ENCODE measurements at places on chromosomes 1 and 21.

GRCh38 chr1:118615066-118615465 lies 373.1 kb downstream of the TBX15 start:
- DNase-seq, result no peak

GRCh38 chr1:209775678-209776077 lies 8.7 kb downstream of the C1orf74 start:
- DNase-seq, result no peak

GRCh38 chr21:25859235-25859929 lies 124.6 kb downstream of the GABPA start:
- DNase-seq, result no peak

GRCh38 chr1:225253173-225253572 lies 174.7 kb downstream of the LBR start:
- no peak for DNase-seq

- DNase-seq, result no peak
Measured at GRCh38 chr1:172956871-172957270, 93.9 kb downstream of the TNFSF18 start.

DNA sequence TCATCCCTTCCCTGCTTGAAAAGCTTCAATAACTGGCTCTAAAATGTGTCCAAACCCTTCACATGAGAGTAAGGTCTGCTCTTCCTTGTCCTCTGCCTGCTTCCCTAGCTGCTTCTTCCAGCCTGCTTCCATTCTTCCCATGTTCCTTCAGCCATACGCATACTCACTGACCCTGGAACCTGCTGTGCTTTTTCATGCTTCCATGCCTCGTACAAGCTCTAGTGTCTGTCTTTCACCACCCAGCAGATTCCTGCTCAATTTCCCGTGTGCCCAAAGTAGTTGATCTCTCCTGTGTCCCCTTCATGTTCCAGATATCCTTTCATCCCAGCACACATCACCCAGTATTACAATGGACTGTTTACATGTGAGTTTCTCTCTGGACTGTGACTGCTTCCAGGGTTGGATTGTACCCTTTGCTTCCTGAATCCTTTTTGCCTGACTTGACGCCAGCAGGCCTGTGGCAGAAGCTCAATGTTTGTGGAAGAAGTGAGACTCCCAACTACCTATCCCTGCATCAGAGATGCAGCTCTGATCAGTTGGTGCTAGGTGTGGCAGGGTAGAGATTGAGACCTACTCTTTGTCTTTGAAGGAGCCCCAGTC lies 35.9 kb upstream of the RNF19B start:
- no peak for DNase-seq

- DNase-seq, result no peak
Measured at GRCh38 chr1:113874012-113874879, 2.7 kb upstream of the PTPN22 start.

- DNase-seq, result no peak
Measured at GRCh38 chr1:143699731-143700130, 272.1 kb downstream of the FAM72C start.

GRCh38 chr1:20430355-20431175 lies 55.4 kb downstream of the CAMK2N1 start:
- DNase-seq, result peak; percentile 37

DNA sequence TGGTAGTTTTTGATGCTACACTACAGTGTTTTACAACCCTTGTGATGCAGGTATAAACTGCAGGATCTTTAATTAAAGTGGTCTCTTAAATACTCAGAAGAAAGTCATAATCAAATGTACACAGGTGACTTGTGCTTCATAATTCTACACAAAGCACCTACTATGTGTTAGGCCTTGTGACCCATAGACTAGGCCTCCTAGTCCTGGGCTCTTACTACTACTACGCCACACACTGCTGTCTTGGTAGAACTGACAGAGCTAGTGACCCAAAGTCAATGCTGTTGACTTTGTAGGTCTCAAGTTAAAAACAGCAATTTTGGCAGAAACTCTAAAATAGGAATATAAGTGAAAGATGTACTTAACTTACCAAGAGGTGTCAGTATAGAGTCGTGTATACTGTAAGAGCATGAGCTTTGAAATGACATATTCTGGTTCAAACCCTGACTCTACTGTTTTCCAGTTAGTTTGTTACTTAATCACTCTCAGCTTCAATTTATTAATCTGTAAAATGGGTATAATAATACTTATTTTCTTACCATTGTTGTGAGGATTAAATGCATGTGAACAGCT lies 48.6 kb upstream of the LMO4 start:
- no peak for DNase-seq

All from NCI-H1694 (cell line).